GM10248 (cell line): ENCODE measurements at places on chromosomes 6 and 20.

- DNase-seq: no peak
These were observed 174.0 kb upstream of the TSHZ2 start for GRCh38 chr20:52798124-52798523.

GRCh38 chr6:133198725-133199124 lies 42.4 kb upstream of the EYA4 start:
- DNase-seq: no peak

DNA sequence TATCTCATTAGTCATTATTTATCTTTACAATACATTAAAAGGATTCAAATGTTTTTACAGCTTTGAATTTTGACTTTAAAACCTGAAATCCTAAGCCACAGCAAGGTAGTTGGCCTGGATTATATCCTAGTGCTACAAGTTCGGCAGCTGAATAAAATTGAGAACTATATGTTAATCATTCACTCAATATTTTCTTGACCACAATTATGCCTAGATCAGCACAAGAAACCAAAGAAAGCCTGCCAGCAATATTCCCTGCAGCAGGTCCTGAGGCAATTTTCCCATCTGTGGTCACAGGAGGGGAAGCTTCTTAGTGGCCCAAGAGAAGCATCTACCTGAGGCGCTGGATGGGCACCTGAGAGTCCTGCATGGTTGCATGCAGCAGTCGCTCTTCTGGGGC lies 183.5 kb downstream of the GMDS start:
- no peak for DNase-seq

- no peak for DNase-seq
These were observed 14.7 kb downstream of the HIVEP1 start for GRCh38 chr6:12026833-12027232.

- no peak for DNase-seq
These were observed 35.6 kb downstream of the UTRN start for GRCh38 chr6:144320741-144321140.

DNA sequence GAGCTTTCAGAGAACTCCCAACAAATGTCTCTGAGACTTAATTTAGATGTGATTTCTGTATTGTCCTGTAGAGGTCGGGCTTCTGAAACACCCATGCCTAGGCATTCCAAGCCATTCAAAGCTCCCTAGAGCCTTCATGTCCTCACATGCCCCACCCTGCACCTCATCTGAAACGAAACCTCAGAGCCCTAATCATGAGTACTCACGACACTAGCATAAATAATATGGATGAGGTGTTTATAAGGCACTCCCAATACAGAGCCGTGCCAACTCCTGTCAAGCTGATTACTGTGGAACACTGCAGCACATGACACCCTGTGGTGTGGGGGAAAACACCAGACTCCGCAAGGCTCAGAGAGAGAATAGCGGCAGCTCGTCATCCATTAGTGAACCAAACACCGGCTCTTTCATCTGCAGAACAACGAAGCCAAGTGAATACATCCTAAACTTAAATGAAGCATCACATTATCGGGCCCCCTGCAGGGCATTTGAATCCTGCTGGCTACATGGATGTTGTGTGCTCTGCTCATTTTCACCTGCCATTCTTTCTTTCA lies 83.8 kb downstream of the FNDC1 start:
- DNase-seq: peak; percentile 63

- DNase-seq: no peak
These were observed 110.7 kb downstream of the PDE10A start for GRCh38 chr6:165552248-165552736.

DNA sequence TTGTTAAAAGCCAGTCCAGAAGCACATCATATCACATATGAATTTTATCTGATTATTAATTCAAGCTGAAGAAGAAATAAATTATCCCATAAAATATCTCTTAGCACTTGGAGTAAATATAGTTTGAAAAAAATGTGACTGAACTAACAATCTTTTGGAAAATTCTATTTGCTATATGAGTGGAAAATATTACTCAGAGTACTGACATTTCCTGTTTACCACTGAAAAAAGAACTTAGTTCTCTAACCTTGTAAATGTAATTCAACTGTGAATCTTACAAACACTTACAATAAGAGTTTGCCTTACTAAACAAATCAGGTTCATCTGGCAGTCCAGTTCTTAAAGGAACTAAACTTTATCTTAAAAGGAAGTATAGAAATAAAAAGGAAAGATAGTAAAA lies 44.2 kb downstream of the MOXD1 start:
- DNase-seq: no peak

DNA sequence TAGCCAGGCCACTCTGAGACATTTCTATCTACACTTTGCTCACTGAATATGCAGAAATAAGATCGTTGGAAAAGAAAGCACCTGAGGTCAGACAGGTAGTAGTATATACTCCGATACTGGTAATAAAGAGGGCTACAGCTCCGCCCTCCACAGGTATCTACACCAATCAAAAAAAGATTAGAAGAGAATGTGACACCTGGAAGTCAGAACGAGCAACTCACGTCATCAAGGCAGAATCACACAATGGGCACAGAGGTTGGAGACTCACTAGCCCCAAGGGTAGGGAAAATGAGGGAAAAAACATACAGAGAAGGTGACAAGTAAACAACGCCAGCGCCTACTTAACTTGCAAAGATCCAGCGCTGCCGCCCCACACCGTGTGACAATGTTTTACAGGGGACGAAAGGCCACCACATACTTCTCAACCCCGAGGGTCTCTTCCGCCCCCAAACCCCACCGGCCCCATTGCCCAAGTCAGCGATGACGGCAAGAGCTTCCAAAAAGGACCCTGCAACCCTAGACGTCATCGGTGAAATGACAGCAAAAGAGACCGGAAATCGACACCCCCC lies 653 bp downstream of the LMBRD1 start:
- DNase-seq: peak; percentile 27

GRCh38 chr6:139577124-139577762 lies 202.8 kb upstream of the CITED2 start:
- no peak for DNase-seq

GRCh38 chr6:44892579-44892978 lies 435.6 kb upstream of the RUNX2 start:
- no peak for DNase-seq

- no peak for DNase-seq
These were observed 13.0 kb downstream of the MOXD1 start for GRCh38 chr6:132388291-132388690.

GRCh38 chr6:149482545-149483333 lies 2.1 kb downstream of the ZC3H12D start:
- no peak for DNase-seq

GRCh38 chr6:158536891-158537798 lies 22.7 kb upstream of the TMEM181 start:
- no peak for DNase-seq

DNA sequence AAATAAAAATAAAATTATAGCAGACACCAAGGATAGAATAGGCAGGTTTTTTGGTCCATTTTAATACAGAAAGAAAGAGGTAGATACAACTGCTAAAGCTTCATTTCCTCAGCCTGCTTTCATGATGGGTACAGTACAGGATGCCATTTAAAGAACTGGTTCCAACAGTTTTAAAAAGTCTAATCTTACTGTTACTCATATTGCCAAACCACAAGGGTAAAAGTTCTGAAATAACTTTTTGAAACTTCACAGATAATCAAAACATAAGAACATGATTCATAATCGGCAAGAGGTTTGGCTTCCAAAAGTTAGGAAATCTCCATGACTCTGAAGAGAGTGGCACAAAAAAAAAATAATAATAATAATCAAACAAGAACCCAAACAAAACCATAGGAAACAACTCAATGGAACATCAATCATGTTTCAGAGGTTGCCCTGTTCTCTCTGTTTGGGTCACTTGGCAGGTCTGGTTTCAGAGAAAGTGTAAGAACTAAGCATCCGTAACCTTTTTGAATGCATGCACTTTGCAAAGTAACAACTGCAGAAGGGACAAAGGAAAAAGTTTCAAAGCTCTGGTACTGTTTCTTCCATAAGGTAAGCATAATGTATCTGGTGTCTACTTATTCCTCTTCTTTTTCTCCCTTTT lies 79.7 kb downstream of the SMLR1 start:
- DNase-seq: no peak

DNA sequence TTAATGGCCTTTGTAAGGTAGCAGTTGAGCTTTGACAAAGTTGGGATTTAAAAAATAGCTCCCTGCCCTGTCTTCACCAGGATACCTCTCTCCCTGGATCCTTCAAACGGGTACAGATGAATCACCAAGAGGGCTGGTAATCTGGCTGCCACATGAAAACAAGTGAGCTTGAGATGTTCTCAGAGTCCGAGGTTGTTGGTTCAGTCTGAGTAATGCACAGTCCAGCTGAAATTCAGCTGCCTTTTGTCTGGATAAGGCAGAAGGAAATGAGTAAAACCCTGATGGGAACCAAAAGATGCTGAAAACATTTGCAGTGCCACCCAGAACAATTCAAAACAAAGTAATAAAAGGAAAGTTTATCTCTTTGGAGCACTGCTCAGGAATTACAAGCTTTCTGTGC lies 86.8 kb downstream of the GJA1 start:
- DNase-seq: no peak

DNA sequence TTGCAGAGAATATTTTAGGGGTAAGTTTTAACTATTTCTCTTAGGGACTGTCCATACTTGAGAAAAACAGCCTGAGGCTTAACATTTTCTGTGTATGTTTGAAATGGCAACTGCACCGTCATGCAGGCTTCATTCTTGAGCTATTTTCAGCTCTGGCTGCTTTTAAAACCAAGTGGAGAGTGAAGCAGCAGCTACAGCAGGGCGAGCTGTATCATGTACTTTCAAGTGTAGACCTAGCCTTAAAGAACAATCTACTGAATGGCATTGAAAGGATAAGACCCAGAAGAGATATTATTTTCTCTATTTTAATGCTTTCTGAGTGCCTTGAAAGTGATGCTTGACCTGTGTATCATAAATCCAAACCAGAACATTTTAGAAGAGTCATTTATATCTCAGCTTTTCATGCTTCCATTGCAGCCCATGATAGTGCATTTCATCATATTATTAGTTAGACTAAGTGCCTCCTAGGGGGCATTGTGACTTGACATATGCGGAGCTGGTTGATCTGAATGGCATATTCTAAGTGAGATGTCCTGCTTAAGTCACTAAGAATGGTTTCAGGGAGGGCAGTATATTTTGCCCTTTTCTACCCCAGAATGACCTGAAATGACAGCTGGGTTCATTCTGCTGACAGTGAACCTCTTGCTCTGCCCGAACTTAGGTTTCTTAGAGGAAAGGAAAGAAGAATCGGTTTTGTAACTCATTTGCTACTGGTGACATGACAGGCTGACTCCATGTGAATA lies 85.3 kb downstream of the NKAIN2 start:
- DNase-seq: no peak
